ENCODE measurements at places on chromosomes 12 and 14.

DNA sequence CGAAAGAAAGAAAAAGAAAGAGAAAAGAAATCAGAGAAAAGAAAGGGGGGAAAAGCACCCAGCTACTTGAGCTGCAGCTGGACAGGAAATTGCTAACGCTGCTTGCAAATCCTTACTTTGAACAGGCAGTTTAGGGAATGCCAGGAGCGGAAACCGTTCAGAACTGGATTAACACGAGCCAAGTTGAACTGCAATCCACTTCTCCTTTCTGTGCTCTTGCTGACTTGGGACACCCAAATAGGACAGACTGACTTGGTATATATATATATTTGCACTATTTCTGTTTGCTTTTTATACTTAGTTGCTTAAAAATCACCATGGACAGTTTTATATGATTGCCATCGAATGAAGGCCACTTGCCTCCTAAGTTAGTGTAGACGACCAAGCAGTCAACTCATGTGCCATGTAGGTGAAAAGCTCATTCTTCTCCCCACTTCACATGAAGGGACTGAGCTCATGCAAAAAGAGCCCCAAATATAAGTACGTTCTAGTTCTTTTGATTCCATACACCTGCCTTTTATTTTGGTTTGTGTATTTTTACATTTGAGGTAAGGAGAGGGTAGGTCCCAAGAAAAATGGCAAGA, 5.5 kb downstream of the DUSP6 start:
- no peak for DNase-seq

- DNase-seq = no peak
These were observed 56.6 kb downstream of the BCL2L14 start for GRCh38 chr12:12127304-12127703.

- DNase-seq = no peak
These were observed 331.9 kb downstream of the BTG1 start for GRCh38 chr12:91813701-91814100.

GRCh38 chr14:95062220-95062619, 95.1 kb downstream of the DICER1 start:
- DNase-seq = no peak

- no peak for DNase-seq
These were observed 272.5 kb upstream of the PRICKLE1 start for GRCh38 chr12:42862055-42862454.

DNA sequence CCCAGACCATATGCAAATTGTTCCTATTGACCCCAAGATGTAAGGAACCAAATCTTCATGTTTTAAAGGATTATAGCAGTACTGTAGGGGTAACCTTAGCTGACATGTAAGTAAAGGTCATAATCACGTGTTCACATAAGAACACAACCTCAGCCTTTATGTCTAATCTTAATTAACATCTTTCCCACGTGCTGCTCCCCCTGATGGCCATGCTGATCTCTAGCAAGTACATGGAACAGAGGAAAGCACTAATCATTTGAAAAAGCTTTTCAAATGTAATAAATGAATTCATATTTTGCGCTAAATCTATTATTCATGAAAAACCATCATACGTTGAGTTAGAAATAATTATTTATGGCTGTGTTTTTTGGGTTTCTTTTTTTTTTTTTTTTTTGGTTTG, 30.5 kb upstream of the ITPR2 start:
- DNase-seq = no peak

Measured in naive thymus-derived CD8-positive, alpha-beta T cell (primary cell).